T47D (cell line): ENCODE measurements at places on chromosomes 2 and 18.

DNA sequence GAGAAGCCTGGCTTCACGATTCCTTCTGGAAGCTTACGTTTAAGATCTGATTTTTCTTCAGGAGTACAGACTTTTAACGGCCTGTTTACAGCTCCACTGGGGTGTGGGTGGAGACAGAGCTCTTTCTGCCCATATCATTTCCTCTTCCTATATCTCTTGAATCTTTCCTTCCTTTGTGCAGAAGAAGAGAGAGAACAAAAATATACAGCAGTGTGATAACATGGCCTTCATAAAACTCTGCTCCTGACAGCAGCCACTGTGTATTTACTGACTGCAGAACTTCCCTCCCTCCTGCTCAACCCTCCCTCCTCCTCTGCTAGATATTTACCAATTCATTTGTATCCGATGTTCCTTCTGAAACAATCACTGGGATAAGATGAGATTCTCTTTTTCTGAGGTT is 34.1 kb upstream of the REEP1 start:
- no peak for DNase-seq

- DNase-seq, result no peak
These were observed 585.4 kb downstream of the DSC3 start for GRCh38 chr18:30457156-30457555.

GRCh38 chr2:75424936-75425619 is 135.7 kb downstream of the EVA1A start:
- no peak for DNase-seq

DNA sequence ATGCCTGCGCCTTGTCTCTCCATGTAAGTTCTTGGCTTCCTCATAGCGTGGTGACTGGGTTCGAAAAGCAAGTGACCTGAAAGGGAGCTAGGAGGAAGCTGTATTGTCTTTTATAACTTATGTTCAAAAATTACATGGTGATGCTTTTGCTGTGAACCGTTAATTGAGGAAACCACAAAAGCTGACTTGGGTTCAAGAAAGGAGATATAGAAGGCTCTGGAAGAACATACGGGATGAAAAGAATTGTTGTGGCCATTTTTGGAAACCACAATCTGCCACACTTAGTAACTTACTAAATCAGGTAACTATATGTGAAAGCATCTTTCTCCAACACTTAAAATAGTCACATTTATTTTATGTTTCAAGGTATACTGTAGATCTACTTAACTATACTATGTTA is 177.0 kb upstream of the RBMS1 start:
- DNase-seq, result no peak

- DNase-seq, result no peak
These were observed 137.7 kb upstream of the MMADHC start for GRCh38 chr2:149725234-149725633.
